Hematopoietic multipotent progenitor cell treated with erythropoietin and hydrocortisone succinate and interleukin-3 and kit ligand, for 8 days (in vitro differentiated cells): ENCODE measurements at places on chromosomes 4 and X.

GRCh38 chr4:25856756-25857155 lies 6.0 kb downstream of the SEL1L3 start:
- DNase-seq, result no peak

GRCh38 chr4:106041294-106042002 lies 146.2 kb downstream of the NPNT start:
- no peak for DNase-seq

- no peak for DNase-seq
These were observed 45.4 kb downstream of the SCD5 start for GRCh38 chr4:82753238-82753637.

GRCh38 chr4:179664430-179665027 lies 2222.3 kb upstream of the AGA start:
- DNase-seq, result no peak

DNA sequence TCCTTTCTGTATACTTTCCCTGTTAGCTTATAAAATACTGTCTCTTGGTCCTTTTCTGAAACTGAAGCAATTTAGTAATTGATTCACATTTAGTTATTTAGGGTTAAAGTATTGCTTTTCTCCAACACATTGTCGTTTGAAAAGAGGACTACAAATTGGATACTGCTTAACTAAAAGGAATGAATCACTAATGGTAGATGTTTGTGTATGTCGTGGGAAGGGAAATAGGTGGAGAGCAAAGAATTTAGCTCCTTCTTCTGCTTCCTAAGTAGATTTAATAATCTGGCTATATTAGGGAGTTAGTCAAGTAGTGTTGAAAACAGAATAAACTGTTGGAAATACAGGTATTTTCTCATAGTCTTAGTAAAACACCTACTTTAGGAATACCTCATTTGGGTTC lies 27.9 kb downstream of the SLAIN2 start:
- no peak for DNase-seq

DNA sequence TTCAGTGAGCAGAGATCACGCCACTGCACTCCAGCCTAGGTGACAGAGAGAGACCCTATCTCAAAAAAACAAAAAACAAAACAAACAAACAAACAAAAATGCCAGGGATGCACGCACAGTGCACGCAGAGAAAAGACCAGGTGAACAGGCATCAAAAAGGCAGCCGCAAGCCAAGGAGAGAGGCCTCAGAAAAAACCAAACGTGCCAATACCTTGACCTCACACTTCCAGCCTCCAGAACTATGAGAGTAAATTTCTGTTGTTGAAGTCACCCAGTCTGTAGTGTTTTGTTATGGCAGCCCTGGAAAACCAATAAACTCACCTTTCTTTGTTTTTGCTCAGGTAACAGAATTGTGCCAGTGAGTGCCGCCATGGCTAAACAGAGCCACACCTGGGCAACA lies 66.0 kb downstream of the CHRNA9 start:
- no peak for DNase-seq

DNA sequence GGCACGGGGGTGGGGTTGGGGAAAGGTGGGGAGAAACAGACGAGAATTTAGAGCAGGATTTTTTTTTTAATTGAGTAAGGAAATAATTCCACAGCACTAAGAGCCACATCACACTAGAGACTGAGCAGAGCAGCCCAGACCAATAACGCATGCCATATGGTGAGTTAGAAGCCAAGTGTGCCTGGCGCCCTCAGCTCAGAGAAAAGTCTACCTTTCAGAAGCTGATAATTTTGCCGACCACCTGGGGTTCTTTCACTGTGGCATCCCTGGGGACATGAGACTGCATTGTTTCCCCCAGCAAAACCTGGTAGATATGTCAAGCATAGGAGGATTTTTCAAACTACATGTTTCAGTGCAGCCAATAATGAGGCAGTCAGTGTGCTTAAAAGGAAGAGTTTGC lies 516.8 kb downstream of the SMARCA1 start:
- DNase-seq, result no peak

DNA sequence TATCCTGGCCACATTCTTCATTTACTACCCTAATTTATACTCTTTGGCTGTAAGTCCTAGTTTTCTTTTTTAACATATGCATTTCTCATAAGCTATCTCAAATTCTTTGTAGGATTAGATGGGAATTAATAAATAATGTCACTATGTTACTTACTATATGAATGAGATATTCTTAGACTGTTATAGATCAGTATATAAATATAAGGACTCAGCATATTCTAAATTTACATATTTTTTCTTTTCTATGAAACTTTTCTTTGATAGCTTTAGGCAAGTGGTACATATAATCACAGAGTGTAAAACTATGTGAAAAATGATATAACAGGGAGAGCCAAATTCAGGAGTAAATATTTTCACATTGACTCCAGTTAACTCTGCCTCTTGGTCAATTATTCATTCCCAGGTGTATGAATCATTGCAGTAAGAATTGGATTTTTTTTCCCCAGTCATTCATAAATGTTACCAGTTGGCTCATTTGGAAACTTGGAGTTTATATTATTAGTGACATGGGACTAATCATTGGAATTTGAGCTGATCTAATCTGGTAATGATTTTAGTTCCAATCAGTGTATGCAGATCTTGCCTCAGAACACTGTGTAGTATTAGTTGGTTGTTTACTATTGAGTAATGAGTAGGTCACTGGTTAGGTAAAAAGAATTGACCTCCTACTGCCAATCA lies 25.3 kb downstream of the FHIP1A start:
- DNase-seq, result no peak

GRCh38 chrX:45261005-45261404 lies 60.3 kb upstream of the DIPK2B start:
- DNase-seq, result no peak

DNA sequence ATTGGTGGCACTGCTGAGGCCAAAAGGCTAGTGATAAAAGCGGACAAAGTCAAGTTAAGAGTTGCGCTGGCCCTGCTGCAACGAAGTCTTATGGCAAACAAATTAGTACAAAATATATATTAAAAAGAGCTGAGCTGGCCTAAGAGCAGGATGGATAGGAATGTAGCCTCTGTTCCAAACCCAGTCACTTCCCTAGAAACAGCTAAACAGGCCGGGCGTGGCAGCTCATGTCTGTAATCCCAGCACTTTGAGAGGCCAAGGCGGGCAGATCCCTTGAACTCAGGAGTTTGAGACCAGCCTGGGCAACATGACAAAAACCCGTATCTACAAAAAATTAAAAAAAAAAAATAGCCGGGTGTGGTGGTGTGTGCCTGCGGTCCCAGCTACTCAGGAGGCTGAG lies 32.4 kb upstream of the UGDH start:
- DNase-seq, result no peak

DNA sequence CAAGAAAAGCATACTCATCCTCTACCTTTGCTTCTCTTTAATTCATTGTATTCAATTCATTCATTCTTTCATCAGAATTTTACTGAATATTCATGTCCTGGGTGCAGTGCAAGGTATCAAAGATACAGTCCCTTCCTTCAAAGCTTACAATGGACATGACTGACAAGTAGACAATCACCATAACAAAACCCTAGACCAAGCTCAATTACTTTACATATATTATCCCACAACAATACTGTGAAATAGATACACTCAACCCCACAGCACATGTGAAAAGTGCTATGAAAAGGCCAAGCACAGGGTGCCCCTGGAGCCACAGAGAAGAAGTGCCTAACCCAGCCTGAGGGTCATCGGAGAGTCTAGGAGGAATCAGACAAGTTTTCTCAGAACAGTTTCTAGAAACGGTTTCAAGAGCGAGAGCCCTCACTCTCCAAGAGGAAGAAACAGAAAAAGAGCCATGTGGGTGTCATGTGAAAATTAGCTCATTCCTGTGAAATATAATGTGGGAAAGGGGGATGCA lies 15.3 kb downstream of the AMBN start:
- DNase-seq, result no peak

DNA sequence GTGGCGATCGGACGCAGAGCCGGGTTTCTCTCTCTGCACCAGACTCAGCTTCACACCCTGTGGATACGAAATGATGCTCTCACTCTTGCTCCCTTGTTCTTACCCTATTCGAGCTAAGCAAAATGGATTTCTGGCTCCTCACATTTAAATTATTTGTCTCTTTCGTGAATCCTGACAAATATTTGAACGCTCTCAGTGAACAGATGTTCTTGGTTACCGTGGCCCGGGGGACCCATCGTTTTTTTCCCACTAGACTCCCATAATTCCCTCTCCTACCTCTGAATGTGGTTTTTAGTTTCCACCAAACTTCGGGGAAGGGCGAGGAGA lies 630 bp downstream of the SMARCA5 start:
- DNase-seq, result no peak

GRCh38 chrX:85109235-85109634 lies 105.6 kb downstream of the APOOL start:
- DNase-seq, result peak; percentile 25

DNA sequence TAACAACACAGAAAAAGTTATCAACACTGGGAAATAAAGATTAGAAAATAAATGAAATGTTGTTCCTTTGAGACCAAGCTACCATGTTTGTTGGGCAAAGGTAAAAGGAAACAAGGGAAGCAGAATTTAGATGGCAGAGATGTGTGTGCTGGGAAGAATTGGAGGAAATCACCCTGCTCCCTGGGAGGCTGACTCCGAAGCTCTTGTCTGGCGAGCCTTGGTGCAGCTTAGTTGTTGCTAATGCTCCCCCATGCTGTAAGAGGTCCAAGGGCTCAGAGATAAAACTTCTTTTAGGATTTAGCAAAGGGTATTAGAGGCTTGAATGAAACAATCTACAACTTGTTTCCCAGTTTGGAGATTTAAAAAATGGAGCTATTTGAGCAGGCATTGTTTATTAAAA lies 123.8 kb upstream of the DDIT4L start:
- DNase-seq, result no peak
